KBM-7 (cell line): ENCODE measurements at places on chromosomes 13 and 19.

- no peak for DNase-seq
Measured at GRCh38 chr13:109998684-109999533, 212.5 kb upstream of the IRS2 start.

DNA sequence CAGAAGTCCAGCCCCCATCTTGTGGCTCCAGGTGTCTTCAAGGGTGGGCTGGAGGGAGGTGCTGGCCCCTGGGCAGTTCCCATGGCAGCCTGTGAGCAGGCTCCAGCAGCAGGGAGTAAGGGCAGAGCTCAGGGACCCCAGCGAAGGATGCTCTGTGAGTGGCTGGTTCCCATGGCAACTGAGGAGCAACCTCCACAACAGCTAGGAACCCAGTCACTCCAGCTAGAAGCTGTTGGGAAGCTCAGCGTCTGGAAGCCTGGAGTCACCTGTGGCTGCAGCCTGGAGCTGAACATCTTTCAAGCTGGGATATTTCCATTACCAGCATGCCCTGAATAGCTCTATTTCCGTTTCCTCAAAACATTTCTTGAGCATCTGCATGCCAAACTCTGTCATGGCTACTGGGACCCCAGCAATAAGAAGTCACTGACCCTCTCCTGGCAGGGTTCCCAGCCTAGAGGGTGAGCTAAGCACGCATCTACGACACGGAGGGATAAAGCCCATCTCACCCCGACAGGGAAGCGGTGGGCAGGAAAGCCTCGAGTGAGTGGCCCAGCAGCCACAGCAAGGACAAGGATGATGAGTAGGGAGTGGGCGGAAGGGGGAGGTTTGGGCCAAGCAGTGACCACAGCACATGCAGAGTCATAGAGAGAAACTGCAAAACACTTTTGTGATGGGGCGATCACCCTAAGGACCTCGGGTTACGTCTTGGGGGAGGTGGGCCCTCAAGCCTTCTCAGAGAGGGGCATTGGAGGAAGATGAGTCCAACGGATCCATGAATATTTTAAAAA is 52.6 kb downstream of the ALOX5AP start:
- DNase-seq = no peak

GRCh38 chr19:46406976-46407375 is 6.4 kb downstream of the CCDC8 start:
- DNase-seq = no peak

DNA sequence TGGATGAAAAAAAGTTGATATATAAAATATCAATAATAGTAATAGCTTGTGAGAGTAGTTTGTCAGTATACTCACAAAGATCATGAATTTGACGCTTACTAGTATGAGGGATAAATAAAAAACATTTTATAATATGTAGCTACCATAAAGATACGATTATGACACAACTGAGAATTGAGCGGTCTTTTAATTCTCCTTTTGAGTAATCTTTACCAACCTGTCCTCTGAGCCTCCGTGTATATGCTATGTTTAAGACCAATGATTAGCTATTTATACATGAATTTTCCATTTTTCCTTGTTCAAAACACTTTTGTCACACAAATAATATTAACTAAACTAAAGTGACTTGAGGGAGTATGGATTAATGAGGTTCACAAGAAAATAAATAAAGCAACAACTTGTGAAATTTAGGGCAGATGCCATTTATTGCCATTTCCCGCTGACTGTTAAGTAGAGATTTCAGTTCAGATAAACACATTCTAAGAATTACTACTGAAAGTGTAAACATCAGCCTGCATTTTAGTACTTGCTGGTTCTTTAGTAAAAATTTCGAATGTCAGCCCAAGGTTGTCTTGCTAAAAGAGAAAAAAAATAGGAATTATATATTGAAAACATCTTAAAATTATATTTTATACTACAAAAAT is 6.2 kb upstream of the IRS2 start:
- no peak for DNase-seq

GRCh38 chr19:33306191-33306590 is 3.9 kb upstream of the CEBPA start:
- no peak for DNase-seq

GRCh38 chr19:49214701-49215100 is 57.1 kb downstream of the TRPM4 start:
- DNase-seq = no peak

GRCh38 chr13:80250213-80250810 is 90.6 kb downstream of the SPRY2 start:
- no peak for DNase-seq

DNA sequence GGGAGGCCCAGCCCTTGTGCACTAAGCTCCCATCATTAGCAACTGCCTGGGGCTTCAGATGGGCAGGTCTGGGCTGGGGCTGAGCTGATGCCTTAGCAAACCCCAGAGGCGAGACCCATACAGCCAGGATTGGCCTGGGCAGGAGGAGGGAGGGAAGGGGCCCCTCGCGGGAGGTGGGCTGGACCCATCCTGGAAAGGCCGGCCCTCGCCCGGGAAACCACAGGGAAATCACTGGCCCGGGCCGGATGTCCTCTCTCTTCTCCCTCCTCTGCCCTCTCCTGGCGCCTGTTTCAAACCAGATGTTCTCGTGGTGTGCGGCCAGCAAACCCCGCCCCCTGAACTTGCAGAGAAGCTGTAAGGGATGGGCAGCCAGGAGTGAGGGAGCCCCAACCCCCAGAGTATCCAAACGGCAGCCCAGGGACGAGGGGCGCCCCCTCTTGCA is 43.1 kb downstream of the TMEM255B start:
- DNase-seq = no peak

GRCh38 chr13:59865398-59865797 is 298.3 kb downstream of the DIAPH3 start:
- no peak for DNase-seq

DNA sequence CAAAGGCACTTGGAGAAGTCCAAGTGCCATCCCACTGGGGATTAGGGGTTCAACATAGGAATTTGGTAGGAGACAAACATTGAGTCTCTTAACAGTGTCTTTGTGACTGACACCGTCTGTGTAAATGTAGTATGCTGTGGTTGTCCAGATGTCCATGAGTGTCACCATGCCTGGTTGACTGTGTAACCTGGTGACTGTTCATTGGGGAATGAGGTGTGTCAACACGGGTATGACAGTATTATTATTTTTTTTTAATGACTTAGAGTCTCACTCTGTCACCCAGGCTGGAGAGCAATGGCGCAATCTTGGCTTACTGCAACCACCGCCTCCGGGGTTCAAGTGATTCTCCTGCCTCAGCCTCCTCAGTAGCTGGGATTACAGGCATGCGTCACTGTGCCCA is 16.2 kb downstream of the PKN1 start:
- DNase-seq = no peak

DNA sequence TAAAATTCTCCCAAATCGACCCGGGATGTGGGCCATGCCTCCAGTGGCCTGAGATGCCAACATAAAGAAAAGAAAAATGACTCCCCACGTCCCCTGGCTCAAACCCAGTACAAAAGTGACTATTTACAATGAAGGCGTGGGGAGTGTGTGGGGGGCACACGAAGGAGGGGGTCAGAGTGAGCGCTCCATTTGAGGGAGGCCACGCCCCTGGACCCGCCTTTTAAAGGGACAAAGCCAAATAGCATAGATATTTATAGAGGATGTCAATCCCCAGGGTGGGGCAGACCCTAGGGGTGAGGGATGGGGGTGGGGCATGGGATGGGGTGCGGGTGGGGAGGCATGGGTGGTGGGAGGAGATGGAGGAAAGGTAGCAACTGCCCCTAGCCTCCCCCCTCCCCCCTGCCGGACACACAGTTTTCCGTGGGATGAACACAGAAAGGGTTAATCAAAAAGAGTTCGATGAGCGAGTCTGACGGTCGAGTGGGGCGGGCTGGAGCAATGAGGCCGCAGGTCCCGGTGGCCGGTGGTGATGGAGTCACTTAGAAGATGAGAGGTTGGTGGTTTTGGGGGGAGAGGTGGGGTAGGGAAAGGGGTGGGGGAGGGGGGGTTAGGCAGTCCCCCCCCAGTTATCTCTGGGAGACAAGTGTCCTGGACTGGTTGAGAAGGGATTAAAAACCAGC is 20.1 kb upstream of the NANOS2 start:
- DNase-seq = no peak

DNA sequence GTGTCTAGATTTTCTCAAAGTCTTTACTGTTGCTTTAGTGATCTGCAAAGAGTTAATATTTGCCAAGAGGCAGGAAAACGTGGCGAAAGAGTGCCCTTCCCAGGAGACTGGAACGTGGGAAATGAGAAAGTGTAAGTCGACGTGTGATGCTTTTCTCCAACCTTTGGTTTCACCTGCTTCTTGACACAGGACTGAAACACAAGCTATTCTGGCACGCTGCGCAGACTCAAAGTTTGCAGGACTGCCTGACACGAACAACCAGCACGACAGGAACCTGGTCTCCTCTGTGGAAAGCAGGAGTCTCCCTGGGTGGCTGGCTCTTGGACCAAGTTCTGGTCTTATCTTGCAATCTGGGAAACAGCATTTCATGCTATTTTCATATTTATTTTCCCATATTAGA is 28.6 kb downstream of the RFXAP start:
- no peak for DNase-seq

GRCh38 chr13:113731192-113732175 is 27.5 kb upstream of the TMEM255B start:
- no peak for DNase-seq
